ENCODE measurements at places on chromosomes 2 and 18. TPM values are rescaled to one million over a fixed set of nuclear protein-coding genes. Genes with fewer than 3 reads are reported as not detected.

SKOR2 gene
- not detected for total RNA-seq

CCBE1 gene
- 4.9 TPM for total RNA-seq

CNTNAP5 gene
- total RNA-seq, result 0.66 TPM

ZNF396 gene
- total RNA-seq, result 4.3 TPM

TTN gene
- total RNA-seq, result 3.5 TPM

CCDC74B gene
- 16.1 TPM for total RNA-seq

CHN1 gene
- total RNA-seq, result 14.7 TPM

VIT gene
- 136 TPM for total RNA-seq

- DNase-seq, result no peak
Measured at GRCh38 chr18:35770376-35771014, 189.0 kb downstream of the GALNT1 start.

DNA sequence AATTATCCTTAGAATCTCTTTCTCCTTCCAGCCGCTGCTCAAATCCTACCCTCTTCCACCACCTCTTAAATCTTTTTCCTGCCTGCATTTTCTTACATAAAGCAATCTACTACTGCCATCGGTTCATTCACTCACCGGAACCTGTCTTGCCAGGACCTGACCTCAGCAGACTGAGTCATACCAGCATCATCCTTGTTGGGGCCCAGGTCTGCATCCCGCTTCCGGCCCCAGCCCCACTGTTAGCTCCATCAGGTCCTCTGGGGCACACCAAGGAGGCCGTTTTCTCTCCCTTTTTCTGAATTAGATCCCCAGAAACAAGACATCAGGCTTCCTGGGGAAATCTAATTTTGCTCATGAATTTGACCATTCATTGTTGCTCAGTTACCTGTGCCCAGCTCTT, 42.7 kb upstream of the TGFA start:
- DNase-seq, result no peak

DNA sequence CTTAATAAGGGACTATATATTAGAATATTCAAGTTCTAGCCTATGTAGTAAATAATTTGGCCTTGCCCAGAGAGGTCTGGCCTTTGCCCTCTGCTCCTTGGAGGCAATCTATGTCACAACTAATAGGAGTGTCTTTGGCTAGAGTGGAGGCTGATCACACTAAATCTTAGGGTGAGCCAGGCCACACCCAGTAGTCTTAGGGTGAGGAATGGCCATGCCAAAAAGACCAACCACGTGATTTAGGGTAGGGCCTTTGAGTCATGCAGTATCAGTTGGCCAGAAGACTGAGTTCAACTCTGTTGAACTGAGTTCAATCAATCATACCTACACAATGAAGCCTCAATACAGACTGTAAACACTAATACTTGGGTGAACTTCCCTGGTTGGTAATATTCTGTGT, 26.0 kb upstream of the FLACC1 start:
- no peak for DNase-seq

DNA sequence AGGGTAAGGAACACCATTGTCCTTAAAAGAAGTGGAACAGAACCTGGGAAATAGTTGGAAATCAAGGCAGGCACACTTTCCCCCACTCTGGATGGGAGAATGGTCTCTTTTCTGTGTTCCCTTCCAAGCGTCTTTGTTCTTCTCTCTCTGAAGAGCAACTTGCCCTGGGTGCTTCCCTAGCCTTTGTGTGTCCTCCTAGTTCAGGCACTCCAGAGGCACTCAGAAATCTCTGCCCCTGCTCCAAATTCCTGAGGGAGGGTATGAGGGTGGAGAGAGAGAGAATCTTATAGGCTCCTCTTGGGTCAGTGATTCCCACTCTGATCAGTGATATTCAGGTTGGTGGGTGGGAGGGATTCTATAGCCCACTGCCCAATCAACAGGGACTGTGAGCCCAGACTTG, 8.8 kb upstream of the SIX2 start:
- no peak for DNase-seq

- no peak for DNase-seq
Measured at GRCh38 chr18:45237343-45238098, 377.8 kb upstream of the SLC14A2 start.

DNA sequence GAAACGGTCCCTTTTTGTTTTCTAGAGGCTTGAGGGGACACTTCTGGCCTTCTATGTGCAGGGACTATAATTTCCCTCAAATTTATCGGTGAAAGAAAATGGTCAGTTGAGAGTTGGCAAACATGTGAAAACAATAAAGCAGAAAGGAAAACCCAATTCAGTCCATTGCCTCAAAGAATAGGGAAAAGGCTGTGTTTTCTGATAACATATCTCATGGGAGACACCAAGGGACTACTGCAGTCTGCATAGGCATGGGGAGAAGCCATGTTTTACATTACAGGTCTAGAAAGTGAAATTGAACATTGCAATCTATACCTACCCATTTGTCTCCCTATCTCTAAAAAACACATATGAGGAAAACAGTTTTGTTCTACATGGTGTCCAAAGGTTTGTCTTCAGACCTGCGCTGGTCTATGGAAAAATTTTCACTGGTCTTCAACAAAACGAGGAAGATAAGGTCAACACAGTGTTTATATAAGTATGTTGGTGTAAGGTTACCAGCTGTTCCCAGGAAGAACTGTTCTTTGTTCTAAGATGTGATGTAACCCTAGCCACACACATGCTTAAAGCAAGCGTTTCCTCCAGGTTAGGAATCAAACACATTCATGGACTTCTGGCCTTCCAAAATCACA, 179.7 kb downstream of the MREG start:
- DNase-seq, result no peak

DNA sequence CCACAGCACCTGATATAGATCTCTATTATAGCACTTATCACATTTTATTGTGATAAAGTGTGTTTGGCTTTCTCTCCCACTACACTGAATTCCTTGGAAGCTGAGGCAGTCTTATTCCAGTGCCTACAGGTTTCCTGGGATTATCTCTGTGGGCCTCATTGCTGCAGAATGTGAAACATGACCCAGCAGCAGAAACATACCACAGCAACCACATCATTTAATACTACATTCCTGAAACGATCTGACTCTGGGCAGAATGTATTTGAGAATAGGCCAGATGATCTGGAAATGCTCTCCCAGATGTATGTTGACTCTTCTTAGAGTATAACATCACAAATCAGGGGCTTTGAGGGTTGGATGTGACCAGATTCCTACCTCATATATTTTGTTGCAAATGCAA, 323.5 kb upstream of the TANK start:
- DNase-seq, result no peak

DNA sequence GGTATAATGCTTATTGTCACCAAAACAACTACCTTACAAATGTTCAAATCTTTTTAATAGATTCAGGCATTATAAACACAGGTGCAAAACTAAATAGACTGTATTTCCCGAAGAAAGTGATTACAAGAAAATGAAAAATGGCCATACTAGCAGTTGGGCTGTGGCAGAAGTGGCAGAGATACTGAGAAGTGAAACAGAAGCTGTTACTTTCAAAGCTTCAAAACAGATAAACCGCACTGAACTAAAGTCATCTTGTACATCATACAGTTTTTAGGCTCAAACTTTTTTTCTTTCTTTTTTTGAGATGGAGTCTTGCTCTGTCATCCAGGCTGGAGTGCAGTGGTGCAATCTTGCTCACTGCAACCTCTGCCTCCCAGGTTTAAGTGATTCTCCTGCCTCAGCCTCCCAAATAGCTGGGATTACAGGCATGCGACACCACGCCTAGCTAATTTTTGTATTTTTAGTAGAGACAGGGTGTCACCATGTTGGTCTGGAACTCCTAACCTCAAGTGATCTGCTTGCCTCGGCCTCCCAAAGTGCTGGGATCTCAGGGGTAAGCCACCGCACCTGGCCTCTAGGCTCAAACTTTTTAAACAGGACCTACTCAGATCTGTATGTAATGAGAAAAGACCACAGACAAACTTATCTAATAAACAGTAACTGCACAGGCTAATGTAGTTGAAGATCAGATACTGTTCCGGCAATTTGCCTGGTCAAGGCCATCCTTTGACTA, 77.9 kb upstream of the SATB2 start:
- DNase-seq, result no peak

DNA sequence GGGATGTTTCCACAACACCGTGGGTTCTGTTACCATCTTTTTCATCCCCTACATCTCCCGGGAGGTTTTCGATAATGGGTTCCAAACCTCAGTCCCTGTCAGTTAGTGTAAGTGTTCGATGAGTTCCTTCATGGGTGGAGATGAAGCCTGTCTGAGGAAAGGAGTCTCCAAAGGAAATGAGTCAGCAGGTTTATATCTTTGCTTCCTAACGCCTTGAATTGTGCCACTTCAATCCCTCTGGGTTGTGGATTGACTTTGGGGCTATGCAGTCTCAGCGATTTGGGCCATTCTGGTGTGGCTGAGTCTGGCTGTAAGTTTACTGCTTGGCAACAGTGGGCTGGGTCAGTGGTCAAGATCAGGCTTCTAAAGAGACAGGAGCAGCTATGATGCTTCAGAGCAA, 1.2 kb downstream of the SERPINB5 start:
- no peak for DNase-seq

- DNase-seq, result no peak
Measured at GRCh38 chr18:2961821-2962220, 51.1 kb downstream of the LPIN2 start.

- DNase-seq, result no peak
Measured at GRCh38 chr18:26546170-26546874, 2.0 kb downstream of the KCTD1 start.

GRCh38 chr2:29549069-29549380, 372.4 kb downstream of the ALK start:
- no peak for DNase-seq

DNA sequence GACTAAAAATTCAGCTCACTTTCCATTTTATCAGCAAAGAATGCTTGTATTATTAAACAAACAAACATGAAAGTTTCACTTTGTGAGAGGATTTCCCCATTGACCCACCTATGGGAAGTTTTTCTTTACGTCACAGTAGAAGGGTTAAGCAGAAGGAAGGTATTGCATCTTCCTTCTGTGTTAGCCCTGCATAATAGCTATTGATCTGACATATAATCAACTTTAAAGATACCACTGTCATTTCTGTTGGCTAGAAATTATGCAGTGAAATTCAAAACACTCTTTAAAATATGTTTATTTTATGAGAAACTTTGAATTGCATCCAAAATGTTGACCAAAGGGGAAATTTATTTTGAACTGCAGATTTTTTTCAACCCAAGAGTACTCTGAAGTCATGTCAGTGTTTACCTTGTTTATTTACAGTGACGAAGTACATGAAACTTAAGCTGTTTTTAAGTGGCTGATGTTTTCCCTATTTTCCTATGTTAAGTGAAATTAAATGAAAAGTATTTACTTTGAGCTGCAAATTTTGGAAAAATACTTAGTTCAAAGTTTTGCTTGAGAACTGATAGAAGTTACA, 566.4 kb downstream of the ZEB2 start:
- no peak for DNase-seq

DNA sequence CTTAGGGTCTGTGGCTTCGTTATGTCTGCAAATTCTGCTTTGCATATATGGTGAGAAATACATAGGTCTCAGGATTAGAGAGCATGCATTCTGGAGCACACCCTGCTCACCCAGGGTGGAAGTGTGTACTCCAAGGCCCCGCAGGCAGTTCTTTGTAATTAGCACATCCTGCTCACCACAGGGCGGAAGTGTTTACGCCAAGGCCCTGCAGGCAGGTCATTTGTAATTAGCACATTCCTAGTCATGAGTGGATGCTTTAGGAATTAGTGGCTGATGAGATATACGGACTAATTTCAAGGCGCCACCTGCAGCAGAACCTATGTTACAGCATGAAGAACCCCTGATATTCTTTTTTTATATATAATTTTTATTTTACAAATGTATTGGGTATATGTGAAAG, 4.2 kb downstream of the ALLC start:
- DNase-seq, result no peak

GRCh38 chr2:11466307-11467128, 557 bp upstream of the E2F6 start:
- DNase-seq, result no peak

DNA sequence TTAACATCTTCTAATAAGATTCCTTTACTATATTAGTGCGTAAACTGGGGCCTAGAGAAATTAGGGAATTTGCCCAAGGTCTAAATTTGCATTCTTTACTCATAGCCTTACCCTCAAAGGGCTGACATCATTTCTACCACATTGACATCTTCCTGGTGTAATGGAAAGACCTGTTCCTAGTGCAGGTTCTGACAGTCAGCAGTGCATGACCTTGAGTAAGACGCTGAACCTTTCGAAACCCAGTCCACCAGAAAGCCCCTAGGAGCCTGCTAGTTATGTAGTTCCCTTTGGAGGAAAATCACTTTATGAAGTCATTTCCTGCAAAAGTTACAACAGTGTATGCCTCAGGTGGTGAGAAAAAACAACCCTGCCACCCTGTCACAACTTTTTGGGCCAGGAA, 388.3 kb downstream of the TNS1 start:
- no peak for DNase-seq

GRCh38 chr2:42722320-42723190, 41.4 kb downstream of the OXER1 start:
- DNase-seq, result peak; percentile 23

DNA sequence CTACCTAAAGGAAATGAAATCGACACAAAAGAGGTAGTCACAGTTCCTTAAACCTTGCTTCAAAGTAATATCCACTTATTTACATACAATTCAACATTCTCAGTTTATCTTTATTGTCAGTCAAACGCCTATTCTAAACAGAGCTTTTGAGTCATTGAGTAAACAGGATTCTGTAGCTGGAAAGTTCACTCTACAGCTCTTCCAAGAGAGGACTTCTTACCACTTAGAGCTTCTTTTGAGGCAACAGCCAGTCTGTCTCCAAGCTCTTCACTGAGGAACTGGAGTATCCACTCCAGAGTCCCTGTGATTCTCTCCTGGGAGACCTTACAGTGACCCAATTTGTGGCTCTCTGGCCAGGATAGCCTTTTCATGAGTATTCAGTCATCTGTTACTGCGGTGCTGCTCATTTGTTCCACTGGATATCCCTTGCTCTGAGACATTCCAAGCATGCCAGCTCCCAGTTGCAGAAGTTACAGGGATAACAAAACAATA, 210.9 kb upstream of the OSR1 start:
- no peak for DNase-seq

DNA sequence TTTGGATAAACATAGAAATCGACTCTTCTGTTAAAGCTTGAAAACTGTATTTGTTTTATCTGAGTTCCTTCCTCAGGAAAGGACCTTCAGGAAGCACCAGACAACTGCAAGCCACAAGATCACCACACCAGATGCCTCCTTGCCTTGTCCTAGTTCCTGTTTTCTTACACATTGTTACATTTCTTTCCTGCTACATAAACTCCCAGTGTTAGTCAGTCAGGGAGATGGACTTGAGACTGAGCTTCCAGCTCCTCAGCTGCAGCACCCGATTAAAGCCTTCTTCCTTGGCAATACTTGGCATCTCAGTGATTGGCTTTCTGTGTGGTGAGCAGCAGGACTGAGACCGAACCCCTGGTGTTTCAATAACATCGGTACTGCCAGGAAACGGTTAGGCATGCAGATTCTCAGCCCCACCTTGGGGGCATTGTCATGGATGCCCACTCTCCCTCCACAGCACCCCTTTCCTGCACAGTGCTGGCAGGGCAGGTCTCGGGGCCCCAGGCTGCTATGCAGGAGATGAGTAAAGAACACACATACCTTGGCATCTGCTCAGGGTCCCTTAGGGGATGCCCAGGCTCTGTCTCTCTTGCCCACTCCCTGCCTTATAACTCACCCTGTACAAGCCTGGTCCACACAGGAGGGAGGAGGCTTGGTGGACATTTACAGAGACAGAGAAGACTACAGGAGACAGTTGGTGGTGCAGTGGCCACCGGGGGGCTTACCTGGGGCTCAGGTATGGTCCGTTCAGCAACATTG, 32.6 kb downstream of the ANKMY1 start:
- DNase-seq, result peak; percentile 6
